ENCODE measurements at places on chromosomes 12 and 14.

- DNase-seq, result no peak
These were observed 83.3 kb downstream of the PUS7L start for GRCh38 chr12:43675048-43675904.

DNA sequence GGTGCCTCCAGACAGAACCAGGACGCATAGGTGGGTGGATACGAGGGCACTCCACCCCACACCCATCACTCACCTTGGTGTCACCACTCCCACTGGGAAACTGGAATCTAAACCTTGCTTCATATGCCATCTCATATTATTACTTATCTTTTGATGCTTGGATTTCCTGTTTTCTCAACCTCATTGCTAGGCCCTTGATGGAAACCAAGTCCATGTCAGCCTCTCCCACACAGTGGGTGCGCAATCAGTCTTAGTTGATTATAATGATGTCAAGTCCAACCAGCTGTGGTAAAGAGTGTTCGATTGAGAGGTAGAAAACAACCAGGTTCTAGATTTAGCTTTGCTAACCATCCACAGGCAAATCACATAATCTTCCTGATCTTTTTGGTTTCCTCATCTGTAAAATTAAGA is 584 bp upstream of the DDHD1 start:
- DNase-seq, result no peak

- DNase-seq, result no peak
These were observed 732.5 kb downstream of the GALC start for GRCh38 chr14:87260460-87260859.

DNA sequence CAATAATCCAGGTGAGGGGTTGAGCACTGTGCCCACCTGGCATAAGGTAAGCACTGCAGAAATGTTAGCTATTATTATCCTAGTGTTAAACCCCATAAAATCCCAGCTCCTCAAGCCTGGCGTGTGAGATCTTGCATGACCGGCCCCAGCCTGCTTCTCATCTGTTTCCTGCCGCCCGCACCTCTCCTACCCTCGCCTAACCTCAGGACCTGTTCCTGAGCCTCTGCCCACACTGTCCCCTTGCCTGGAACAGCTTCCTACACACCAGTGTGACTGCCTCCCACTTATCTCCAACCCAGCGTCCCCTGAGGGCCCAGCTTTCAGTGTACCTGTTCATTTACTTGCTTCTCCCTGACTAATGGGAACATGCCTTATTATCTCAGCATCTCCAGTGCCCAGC is 24.7 kb downstream of the ISCA2 start:
- no peak for DNase-seq

DNA sequence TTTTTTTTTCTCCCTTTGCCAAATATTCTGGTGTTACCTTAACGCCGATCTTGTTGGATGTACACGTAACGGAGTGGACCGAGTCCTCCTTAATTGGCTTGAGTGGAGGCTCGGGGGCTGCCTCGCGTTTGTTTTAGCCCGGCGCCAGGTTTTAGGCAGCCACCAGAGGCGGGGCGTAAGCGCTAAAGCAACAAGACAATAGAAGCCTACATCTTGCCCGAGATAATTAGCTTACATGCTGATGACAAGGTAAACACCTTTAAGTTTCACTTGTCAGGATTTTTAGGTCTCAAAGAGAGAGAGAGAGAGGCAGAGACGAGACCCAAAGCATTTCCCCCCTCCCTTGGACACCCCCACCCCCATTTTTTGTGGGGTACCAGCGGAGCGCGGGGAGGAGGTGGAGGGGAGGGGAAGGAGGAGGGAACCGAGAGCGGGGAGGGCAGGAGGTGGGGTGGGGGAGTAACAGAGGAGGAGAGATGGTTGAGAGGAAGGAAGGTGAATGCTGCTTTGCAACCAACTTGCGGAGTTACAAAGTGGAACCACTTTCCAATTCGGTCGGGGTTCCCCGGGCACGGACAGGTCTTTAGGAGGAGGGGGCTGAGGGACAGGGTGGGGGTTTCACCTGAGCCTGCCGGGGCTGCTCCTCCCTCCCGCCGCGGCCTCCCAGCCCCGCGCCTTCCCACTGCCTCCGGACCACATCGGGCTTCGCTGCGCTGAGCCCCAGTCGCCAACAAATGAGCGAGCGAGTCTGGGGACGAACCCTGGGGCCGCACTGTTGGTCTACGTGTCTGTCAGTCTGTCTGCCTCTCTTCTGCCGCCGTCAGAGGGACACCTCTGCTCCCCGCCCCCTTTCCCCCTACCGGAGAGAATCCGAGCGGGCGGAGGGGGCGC is at the start of gene NKX2-1:
NKX2-1 (minus strand) TSS at position 802 of the 891 bp plus-strand sequence; CDS start at position 699, 103 bp downstream.
- DNase-seq, result no peak

DNA sequence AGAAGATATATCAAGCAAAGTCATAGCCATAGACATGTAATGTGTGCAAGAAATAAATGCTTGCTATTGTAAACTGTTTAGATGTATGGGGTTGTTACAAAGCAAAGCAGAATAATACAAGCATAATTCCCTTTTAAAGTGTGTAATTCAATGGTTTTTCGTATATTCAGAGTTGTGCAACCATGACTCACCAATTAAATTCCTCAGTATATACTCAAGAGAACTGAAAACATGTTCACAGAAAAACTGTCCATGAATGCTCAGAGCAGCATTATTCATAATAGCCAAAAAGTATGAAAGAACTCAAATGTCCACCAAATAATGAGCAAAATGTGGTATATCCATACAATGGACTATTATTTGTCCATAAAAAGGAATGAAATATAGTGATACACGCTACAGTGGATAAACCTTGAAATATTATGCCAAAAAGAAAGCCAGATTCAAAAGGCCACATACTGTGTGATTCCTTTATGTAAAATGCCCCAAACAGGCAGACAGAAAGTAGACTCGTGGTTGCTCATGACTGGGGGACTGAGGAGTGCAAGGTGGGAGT is 9.3 kb downstream of the GXYLT1 start:
- no peak for DNase-seq

All from stimulated activated CD8-positive, alpha-beta memory T cell treated with anti-CD3 and anti-CD28 coated beads, Interleukin-15, amount 100 ng/mL, for 4 hours (primary cell).